Immature natural killer cell (primary cell): ENCODE measurements at places on chromosomes 7 and 10. TPM values are rescaled to one million over a fixed set of nuclear protein-coding genes. Genes with fewer than 3 reads are reported as not detected.
A peak's percentile ranks its signal among the peaks of the same experiment; 100 is the strongest.

DYNC1I1 gene
- not detected for polyA plus RNA-seq

SPAG6 gene
- not detected for polyA plus RNA-seq

SNX10 gene
- polyA plus RNA-seq = 51.8 TPM

RET gene
- polyA plus RNA-seq = 0.27 TPM

SFRP4 gene
- polyA plus RNA-seq = not detected

CUZD1 gene
- 0.82 TPM for polyA plus RNA-seq

PARD3 gene
- polyA plus RNA-seq = not detected

ZNF775 gene
- 5.5 TPM for polyA plus RNA-seq

FAM221A gene
- 2.8 TPM for polyA plus RNA-seq

TBX20 gene
- not detected for polyA plus RNA-seq

GRCh38 chr10:96651998-96652431 is 65.2 kb upstream of the TM9SF3 start:
- peak; percentile 91 for DNase-seq

GRCh38 chr10:72764151-72764550 is 72.2 kb downstream of the MCU start:
- no peak for DNase-seq

DNA sequence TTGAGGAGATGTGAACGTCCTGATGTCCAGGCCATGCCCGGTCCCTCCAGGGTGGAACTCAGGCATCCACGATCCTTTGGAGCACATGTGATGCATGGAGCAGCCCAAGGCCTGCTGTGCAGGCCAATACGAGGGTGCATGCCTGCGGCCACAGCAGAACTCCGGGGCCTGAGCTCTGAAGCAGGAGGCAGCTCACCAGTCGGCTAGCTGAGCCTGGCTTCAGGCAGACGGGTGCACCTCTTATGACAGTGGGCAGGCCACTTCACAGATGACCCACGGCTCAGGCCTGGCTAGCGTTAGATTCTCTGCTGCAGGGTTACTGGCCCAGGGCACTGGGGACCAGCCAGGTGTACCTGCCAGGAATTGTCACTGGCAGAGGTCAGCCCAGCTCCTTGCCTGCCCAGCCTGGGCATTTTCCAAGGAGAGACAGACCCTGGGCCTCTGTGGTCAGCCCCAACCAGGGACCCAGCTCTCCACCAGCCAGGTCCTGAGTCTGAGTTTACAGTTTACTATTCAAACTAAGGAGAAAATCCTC is 29.6 kb upstream of the INPP5A start:
- no peak for DNase-seq

DNA sequence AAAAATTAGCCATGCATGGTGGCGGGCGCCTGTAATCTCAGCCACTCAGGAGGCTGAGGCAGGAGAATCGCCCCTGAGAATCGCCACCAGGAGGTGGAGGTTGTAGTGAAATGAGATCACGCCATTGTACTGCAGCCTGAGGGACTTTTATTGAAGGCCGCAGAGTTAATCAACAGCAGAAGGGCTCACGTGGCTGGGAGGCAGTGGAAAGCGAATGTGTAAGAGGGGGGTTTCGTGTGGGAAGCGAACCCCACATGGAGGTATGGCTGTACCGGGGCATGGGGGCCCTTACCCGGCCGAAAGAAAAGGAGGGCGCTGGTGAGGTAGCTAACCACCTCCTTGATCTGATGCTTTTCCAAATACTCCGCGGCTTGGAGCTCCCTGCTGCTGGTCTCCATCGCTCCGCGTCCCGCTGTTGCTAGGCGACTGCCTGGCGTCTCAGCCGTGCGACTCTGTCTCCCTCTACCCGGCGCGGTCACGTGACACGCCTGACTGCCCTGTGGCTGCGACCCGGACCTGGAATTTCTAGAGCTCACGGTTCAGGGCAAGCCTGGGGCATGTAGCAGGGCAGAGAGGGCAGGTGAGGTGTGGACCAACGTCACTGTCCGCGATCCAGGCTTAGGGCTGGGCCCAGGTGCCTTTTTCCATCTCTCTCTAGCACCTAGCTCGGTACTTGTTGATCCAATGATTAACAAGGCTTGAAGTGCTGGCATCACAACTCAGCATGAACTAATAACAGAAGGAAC is at the start of gene EFCAB10:
Gene EFCAB10, minus strand, starts transcription at position 428 of the 746 bp plus-strand sequence. Its CDS starts 30 bp downstream, at position 398.
- peak; percentile 13 for DNase-seq

GRCh38 chr10:16835228-16835627 is 18.0 kb upstream of the RSU1 start:
- DNase-seq = no peak

- DNase-seq = no peak
Measured at GRCh38 chr10:117499248-117500105, 43.1 kb upstream of the EMX2 start.

GRCh38 chr7:15128716-15129115 is 226.2 kb upstream of the DGKB start:
- no peak for DNase-seq

DNA sequence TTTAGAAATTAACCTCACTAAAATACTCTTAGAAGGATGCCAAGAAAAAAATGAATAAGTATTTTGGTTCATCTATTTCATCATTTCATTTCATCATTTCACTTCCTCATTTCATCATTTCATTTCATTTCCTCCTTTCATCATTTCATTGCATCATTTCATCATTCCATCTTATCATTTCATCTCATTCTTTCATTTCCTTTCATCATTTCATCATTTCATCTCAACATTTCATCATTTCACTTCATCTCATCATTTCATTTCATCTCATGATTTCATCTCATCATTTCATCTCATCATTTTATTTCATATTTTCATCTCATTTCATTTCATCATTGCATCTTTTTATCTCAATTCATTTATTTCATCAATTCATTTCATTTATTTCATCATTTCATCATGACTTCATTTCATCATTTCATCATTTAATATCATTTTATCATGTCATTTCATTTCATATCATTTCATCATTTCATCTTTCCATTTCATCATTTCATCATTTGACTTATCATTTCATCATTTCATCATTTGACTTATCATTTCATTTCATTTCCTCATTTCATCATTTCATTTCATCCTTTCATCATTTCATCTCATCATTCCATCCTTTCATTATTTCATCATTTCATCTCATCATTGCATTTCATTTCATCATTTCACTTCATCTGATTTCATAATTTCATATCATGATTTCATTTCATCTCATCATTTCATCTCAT is 129.9 kb downstream of the ZNF92 start:
- no peak for DNase-seq

GRCh38 chr7:31935124-31936054 is 134.8 kb downstream of the PDE1C start:
- no peak for DNase-seq

DNA sequence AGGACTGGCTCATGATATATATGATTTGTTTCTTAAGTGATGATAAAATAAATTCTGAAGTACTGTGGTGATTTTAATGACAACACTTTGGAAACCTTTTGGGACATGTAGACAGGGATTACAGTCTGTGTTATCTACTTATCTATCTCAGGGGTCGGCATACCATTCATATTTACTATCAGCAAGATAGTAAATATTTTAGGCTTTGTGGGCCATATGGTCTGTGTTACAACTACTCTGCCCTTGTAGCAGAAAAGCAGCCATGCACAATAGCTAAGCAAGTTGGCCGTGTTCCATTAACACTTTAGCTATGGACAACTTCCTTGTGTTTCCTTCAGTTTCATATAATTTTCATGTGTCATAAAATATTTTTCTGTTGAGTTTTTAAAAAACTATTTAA is 97.8 kb upstream of the PRPS1L1 start:
- no peak for DNase-seq

- DNase-seq = no peak
Measured at GRCh38 chr7:18667466-18667865, 171.9 kb downstream of the HDAC9 start.

DNA sequence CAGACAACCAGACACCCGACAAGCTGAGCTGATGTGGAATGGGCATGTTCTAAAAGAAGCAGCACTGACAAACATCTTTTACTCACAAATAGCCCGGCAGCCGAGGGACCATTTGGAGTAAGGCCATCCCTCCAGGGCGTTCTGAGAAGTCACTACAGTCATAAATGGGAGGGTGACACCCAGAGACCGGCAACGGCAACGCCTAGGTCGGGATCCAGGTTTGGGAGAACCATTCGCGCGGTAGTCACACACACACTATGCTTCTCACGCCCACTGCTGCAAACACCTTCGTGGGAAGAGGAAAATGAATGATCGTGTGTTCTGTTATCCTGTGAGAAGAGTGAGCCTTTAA is 9.8 kb downstream of the TNS3 start:
- DNase-seq = no peak

GRCh38 chr10:22251751-22252223 is 34.0 kb upstream of the EBLN1 start:
- peak; percentile 56 for DNase-seq

DNA sequence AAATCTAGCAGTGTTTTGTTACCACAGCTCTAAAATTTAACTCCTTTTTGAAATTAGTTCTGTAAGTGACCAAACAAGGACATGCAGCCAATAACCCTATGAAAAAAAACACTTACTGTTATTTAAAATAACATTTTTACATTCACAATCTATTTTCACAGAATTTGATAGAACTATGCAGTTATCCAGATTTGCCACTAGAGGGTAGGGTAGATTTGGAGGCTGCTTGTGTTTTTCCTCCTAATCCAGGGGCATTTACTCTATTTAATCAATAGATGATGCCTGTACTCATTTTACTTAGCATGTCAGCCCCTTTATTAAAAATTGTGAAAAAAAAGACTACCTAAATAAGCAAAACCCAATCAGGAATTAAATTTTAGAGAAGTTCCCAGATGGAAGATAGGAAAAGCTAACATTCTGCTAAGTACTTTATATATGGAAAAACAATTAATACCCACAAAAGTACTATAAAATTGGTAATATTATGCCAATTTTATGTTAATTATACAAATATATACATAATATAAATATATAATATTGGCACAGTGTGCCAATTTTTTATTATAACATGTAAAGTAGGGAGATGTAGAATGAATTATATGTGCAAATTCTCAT is 18.1 kb upstream of the LIPK start:
- DNase-seq = peak; percentile 10

- no peak for DNase-seq
Measured at GRCh38 chr7:5769571-5769970, 11.9 kb downstream of the RNF216 start.

- DNase-seq = no peak
Measured at GRCh38 chr7:303425-303824, 13.5 kb downstream of the FOXL3 start.
